Inflammatory macrophage treated with lipopolysaccharide for 1 hour (primary cell): ENCODE measurements at places on chromosomes 6 and 20.

GRCh38 chr20:58144096-58144495 lies 84.4 kb downstream of the ANKRD60 start:
- no peak for DNase-seq

DNA sequence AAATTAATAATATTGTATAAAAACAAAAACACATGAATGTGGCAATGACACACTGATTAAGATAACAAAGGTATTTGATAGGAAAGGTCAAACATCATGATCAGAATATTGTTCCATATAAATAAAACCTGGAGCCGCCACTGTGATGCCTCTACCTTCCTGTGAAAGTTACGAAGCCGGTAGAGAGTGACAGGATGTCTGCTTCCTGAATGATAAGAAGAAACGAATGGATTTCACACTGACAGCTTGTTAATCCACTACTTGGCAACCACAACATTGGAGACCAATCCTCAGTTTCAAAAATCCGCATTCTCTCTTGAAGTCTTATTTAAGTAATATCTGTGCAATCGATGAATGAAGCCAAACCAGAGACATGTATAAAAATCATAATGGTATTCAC lies 315.1 kb downstream of the HDGFL1 start:
- no peak for DNase-seq

DNA sequence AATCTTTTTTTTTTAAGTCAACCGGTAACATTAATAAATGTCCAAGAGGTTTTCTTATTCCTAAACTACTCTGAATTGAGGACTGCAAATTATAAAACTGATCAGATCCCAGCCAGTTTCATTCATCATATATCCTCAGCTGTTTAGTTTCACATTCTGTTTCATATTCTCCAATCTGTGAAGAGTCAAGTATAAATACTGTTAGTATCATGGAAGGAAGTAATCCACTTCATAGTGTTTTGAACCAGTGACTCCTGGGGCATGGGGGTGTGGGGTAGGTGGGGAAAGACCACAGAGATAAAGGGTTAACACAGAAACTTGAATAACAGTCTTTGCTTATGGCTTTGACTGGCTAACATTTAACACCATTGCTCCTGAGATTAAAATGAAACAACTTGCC lies 69.9 kb downstream of the FYN start:
- no peak for DNase-seq

GRCh38 chr6:91941838-91942237 lies 1355.0 kb upstream of the MAP3K7 start:
- DNase-seq: no peak

GRCh38 chr6:147506704-147507114 lies 1.8 kb upstream of the SAMD5 start:
- DNase-seq: peak; percentile 9

DNA sequence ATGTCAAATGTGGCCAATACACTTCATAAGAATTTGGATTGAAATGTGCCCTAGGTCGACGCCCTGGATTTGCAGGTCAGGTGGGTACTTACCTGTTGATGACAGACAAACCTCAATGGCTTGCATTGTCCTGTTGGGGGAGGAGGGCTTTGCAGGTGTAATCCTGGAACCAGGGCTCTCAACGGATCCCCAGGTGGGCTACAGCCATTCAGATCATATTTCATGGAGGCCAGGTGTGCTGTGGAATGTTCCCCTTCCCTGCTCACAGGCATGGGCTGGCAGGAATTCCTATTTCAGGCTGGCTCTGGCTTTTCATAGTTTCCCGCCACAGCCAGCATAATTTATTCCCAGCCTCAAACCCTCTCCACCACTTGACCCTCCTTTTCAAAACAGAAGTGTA lies 254.7 kb downstream of the SMOC2 start:
- DNase-seq: no peak

- DNase-seq: peak; percentile 58
Observed at GRCh38 chr6:56046576-56046975, 171.2 kb upstream of the BMP5 start.

- peak; percentile 90 for DNase-seq
Observed at GRCh38 chr6:14707276-14707675, 538.6 kb upstream of the JARID2 start.

DNA sequence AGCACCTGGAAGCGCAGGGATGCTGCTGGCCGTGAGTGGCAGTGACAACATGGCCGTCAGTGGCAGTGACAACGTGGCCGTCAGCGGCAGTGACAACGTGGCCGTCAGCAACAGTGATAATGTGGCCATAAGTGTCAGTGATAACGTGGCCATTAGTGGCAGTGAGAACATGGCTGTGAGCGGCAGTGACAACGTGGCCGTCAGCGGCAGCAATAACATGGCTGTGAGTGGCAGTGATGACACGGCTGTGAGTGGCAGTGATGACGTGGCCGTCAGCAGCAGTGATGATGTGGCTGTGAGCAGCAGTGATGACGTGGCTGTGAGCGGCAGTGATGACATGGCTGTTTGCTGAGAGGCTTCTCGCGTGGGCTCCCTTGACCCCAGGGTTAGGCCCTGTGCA lies 169.8 kb downstream of the ERMARD start:
- no peak for DNase-seq

GRCh38 chr6:18178960-18179615 lies 23.9 kb downstream of the KDM1B start:
- DNase-seq: peak; percentile 19

DNA sequence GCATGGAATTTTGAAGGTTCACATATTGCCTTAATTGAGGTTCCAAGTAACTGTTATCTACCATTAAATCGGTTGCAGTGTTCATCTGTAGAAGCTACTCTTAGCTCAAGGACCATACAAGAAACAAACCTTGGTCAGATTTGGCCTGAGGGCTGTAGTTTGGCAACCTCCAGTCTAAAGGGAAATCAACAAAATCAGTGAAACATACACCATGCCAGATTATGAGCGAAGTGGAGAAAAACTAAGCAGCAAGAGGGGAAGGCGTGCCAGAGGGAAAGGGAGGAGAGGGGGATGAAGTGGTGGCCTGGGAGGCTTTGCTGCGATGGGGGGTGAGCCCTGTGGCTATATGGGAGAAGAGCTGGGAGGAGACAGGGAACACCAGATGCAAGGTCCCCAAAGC lies 8.8 kb upstream of the SNAI1 start:
- no peak for DNase-seq

DNA sequence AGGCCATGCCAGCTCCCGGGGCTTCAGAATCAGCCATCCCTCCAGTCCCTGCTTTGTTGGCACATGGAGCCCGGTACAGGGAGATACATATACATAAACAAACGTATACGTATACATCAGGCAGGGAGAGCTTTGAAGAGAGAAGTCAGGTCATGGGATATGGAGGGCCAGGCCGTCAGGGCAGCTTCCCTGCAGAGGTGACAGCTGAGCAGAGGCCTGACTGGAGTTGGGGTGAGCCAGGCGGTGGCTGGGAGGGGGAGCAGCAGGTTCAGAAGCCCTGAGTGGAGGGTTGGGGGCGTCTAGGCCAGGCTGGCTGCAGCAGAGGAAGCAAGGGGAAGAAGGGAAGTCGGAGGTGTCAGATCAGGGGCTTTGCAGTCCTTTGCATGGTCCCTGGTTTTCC lies 61.7 kb downstream of the STK35 start:
- DNase-seq: no peak

- peak; percentile 91 for DNase-seq
Observed at GRCh38 chr20:36085686-36086267, 68.8 kb upstream of the EPB41L1 start.
